B cell (primary cell): ENCODE measurements at places on chromosomes 4 and X. TPM values are rescaled to one million over a fixed set of nuclear protein-coding genes. Genes with fewer than 3 reads are reported as not detected.

Gene ADH1A
- total RNA-seq = not detected in 2 replicates

Gene CSAG3
- total RNA-seq = not detected in 2 replicates

Gene ADH4
- total RNA-seq = not detected in 2 replicates

GRCh38 chrX:11010476-11010875 is 100.7 kb upstream of the HCCS start:
- no peaks in the 10 kb centered on the region for H3K4me1 ChIP-seq
- DNase-seq = no peak
- H3K4me3 ChIP-seq = no peak overlapping the region
- H3K27ac ChIP-seq = no peak overlapping the region

GRCh38 chr4:78061939-78062570 is 4.9 kb downstream of the FRAS1 start:
- no peak overlapping the region for H3K4me3 ChIP-seq
- DNase-seq = no peak
- no peak overlapping the region for H3K27ac ChIP-seq
- H3K4me1 ChIP-seq = peaks cover 20% of the 10 kb centered on the region
- no peaks in the 10 kb centered on the region for H3K36me3 ChIP-seq
- H3K27me3 ChIP-seq = peaks cover 39% of the 10 kb centered on the region

DNA sequence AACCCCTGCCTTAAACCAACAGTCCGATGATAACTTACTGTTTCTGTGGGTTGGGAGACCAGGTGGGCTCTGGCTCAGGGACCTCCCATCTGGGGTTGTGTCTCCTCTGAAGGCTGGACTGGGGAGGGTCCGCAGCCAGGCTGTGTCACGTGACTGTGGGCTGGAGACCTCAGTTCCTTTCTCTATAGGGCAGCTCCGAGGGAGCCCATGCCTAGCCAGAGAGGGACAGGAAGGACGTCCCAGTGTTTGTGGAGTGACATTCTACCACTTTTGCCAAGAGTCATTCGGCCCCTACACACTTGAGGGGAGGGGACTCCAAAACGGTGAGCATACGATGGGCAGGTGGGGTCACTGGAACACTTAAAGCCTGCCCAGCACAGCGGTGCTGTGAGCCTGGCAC is 4.5 kb downstream of the PCGF3 start:
- no peak overlapping the region for H3K27ac ChIP-seq
- H3K27me3 ChIP-seq = no peaks in the 10 kb centered on the region
- no peak overlapping the region for H3K4me3 ChIP-seq
- DNase-seq = no peak
- no peaks in the 10 kb centered on the region for H3K36me3 ChIP-seq

DNA sequence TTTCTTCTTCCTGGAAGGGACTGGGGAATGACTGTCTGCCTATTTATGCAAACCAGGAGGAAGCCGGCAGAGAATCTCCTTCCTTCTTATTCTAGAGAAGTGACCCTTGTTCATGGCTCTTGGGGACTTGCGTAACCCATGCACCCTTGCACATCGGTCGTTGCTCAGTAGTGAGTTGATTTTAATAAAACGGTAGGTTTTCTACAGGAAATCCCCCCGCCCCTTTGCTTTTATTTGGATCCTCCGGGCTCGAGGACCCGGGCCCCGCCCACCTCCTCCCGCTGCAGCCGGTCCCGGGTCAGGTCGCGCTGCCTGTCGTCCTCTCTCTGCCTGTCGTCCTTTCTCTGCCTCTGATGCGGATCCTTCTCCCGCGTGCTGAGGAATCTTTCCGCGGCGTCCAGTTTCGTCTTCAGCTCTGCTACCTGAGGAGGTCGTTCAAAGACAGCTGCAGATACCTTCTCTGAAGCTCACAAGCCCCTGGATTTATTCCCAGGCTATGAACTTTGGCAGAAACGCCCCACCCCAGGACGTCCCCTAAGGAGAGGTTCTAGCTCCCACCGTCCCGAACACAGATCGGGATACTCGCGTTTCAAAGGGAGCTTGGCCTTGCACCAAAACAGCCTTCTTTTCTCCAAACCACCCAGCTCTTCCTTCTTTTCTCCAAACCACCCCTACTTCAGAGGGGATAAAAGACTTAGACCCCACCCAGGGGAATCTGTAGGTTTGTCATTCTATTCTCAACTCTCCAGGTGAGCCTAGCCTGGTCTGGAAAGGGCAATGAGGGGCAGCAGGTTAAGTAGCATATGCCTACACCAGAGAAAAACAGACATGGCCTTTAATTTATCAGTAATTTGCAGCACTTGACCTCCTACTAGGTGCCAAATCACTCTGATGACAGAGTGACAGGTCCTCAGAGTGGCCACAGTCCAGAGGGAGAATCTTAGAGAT is 7.0 kb downstream of the TNIP3 start:
- H3K36me3 ChIP-seq = no peaks in the 10 kb centered on the region
- H3K27ac ChIP-seq = no peak overlapping the region
- DNase-seq = no peak

DNA sequence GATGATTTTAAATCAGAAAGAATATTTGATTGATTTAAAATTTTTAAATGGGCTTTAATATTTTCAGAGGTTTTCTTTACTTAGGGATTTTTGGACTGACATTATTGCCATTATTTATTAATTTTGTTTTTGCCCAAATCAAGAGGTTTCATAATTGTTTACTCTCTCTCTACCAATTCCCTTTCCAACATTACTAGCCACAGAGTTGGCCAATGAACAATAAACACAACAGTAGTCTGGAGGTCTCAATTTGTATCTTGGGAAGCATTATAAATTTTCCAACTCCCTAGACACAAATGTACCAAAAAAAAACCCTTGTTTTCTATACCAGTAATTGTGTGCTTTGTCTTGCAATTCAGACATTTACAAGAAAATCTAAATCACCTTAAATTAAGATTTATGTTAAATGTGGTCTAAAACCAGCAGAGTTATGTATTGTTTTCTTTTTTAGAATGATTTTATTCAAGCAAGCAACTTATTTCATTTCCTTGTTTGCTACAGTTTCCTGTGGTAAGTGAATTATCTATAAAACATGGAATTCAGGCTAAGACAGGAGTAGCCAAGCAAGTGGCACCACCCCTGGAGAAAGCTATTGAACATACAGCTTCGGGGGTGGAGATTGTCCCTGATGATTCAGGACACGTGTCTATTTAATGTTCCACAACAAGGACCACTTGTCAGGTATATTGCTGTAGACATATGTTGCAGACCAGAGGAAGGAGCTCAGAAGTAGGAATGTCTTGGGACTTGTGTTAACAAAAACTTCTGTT is 622 bp downstream of the KLKB1 start:
- H3K4me1 ChIP-seq = no peaks in the 10 kb centered on the region
- H3K36me3 ChIP-seq = no peaks in the 10 kb centered on the region
- DNase-seq = no peak
- H3K27ac ChIP-seq = no peak overlapping the region
- H3K27me3 ChIP-seq = no peaks in the 10 kb centered on the region
- no peak overlapping the region for H3K4me3 ChIP-seq

- H3K4me3 ChIP-seq = no peak overlapping the region
- peaks cover 48% of the 10 kb centered on the region for H3K4me1 ChIP-seq
- no peaks in the 10 kb centered on the region for H3K27me3 ChIP-seq
- H3K36me3 ChIP-seq = no peaks in the 10 kb centered on the region
These were observed 64.6 kb upstream of the ENPP6 start for GRCh38 chr4:184282251-184282713.
